ENCODE measurements at places on chromosomes 16 and 17. TPM values are rescaled to one million over a fixed set of nuclear protein-coding genes. Genes with fewer than 3 reads are reported as not detected.

Gene BRICD5
- total RNA-seq: 2.6 TPM

Gene CARD14
- total RNA-seq: not detected

Gene RSPRY1
- 19.1 TPM for total RNA-seq

Gene FBRS
- total RNA-seq: 217 TPM

Gene ZSCAN32
- 6.3 TPM for total RNA-seq

Gene TLK2
- 49.4 TPM for total RNA-seq

Gene LDHD
- total RNA-seq: not detected

Gene IL17C
- total RNA-seq: 0.65 TPM

Gene EEF2K
- 14.4 TPM for total RNA-seq

- peaks cover 21% of the 10 kb centered on the region for H3K4me1 ChIP-seq
- H3K27me3 ChIP-seq: no peaks in the 10 kb centered on the region
- no peak for DNase-seq
- no peak overlapping the region for H3K4me3 ChIP-seq
Measured at GRCh38 chr17:55294042-55294751, 29.4 kb downstream of the HLF start.

- DNase-seq: no peak
- H3K27ac ChIP-seq: peak overlapping the region; percentile 21
- H3K36me3 ChIP-seq: no peaks in the 10 kb centered on the region
- no peaks in the 10 kb centered on the region for H3K27me3 ChIP-seq
- peaks cover 36% of the 10 kb centered on the region for H3K4me1 ChIP-seq
- H3K4me3 ChIP-seq: no peak overlapping the region
Measured at GRCh38 chr16:12084436-12084835, 107.9 kb downstream of the SNX29 start.

- H3K36me3 ChIP-seq: no peaks in the 10 kb centered on the region
- no peak overlapping the region for H3K4me3 ChIP-seq
- no peak overlapping the region for H3K27ac ChIP-seq
- no peaks in the 10 kb centered on the region for H3K4me1 ChIP-seq
Measured at GRCh38 chr17:71870546-71870862, 250.3 kb upstream of the SOX9 start.

DNA sequence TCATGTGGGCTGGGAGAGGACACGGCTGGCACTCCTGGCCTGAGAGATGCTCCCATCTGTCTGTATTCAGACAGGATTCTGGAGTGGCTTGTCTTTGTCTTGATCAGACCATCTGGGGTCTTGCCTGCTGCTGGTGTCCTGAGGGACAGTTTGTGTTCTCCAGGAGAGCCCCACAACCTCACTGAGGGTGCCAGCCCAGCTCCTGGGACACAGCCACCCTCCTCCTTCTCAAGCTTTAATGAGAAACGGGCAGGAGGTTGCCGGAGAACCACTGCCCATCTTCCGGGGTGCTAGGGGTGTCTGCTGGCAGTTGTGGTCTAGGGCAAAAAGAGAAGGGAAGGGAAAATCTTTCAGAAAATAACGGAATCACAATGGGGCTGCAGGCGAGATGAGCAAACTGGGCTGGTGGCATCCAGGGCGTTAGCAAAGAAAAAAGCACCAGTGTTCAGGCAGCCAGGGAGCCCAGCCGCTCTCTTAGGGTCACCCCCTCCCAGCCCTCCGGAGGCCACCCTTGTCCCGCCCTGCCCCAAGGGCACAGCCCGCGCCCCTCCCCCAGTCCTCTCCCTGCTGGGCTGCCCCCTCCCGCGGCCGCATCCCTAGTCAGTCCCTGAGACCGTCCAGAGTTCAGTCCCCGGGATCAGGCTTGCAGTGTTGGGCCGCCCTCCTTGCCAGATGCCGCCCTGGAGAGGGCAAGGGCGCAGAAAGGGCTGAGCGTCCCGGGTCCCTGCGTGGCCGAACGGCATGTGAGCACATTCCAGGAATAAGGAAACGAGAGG is 824.7 kb downstream of the KCNJ18 start:
- H3K4me1 ChIP-seq: no peaks in the 10 kb centered on the region
- H3K27me3 ChIP-seq: no peaks in the 10 kb centered on the region
- H3K4me3 ChIP-seq: no peak overlapping the region
- H3K36me3 ChIP-seq: no peaks in the 10 kb centered on the region
- no peak overlapping the region for H3K27ac ChIP-seq

GRCh38 chr17:80783486-80783885 is 208.2 kb upstream of the CHMP6 start:
- H3K36me3 ChIP-seq: peaks cover 2% of the 10 kb centered on the region
- peaks cover 38% of the 10 kb centered on the region for H3K4me1 ChIP-seq
- no peak for DNase-seq
- H3K27me3 ChIP-seq: no peaks in the 10 kb centered on the region
- peak overlapping the region; percentile 94 for H3K27ac ChIP-seq

DNA sequence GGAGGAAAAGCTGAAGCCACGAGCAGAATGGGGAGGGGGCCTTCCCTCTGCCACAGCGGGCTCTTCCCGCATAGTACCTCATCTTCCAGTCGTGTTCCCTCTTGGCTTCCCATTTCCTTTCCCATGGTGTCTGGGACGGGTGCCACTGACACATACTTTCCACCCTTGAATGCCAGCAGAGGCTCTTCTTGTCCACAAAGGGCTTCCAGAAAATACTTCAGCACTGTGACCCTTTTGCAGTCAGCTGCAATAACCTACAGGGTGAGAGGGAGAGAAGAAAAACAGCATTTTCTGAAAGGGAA is 30.7 kb downstream of the HIC1 start:
- H3K36me3 ChIP-seq: peaks cover 16% of the 10 kb centered on the region
- no peak for DNase-seq
- no peak overlapping the region for H3K27ac ChIP-seq
- peaks cover 49% of the 10 kb centered on the region for H3K4me1 ChIP-seq
- no peaks in the 10 kb centered on the region for H3K27me3 ChIP-seq

DNA sequence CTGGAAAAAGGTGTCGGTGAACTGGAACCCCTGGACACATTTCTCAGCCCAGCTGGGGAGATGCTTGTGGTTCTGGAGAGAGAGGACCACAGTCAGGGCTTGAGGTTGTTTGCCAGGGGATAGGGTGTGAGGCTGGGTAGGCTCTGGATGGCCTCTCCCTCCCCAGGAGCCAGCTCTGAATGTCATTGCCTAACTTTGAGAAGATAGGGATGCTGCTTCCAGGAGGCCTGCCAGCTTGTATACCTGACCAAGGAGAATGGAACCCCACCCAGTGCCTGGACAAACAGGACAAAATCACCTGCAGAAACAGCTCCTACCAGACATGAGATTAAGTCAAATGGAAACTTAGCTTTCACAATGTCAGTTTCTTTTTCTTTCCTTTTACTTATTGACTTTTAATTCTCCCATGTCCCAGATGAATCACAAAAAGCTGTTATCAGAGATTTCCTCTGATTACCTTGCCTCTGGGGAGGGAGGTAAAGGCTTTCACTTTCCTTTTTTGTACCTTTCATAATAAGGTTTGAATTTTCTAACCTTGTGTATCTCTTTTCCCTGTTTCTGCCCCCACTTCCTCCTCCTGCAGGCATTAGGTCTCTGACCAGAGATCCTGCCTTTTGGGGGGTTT is 29.8 kb upstream of the PLLP start:
- DNase-seq: no peak
- H3K4me1 ChIP-seq: peaks cover 25% of the 10 kb centered on the region
- peaks cover 4% of the 10 kb centered on the region for H3K27me3 ChIP-seq
- H3K36me3 ChIP-seq: no peaks in the 10 kb centered on the region
- H3K4me3 ChIP-seq: peak overlapping the region; percentile 25

DNA sequence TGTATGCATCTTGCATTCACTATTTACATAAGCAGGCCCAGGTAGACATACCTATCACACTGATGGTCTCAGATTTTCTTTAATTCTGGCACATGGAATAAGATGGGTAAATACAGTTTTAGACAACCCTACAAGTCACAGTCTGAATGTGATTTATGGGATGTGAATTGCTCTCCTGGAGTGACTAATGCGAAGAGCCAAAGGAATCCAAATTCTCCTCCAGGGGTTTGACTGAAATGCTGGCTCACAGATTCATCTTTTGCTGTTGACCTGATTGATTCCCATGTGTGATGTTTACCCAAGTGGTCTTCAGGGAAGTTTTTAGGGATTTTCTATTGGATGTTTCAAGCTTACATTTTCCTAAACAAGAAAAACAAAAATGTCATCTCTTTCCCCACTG is 277.9 kb upstream of the MON1B start:
- H3K36me3 ChIP-seq: no peaks in the 10 kb centered on the region
- H3K4me3 ChIP-seq: no peak overlapping the region
- DNase-seq: no peak
- no peaks in the 10 kb centered on the region for H3K27me3 ChIP-seq
- no peaks in the 10 kb centered on the region for H3K4me1 ChIP-seq
- H3K27ac ChIP-seq: no peak overlapping the region

- H3K27me3 ChIP-seq: no peaks in the 10 kb centered on the region
- no peak overlapping the region for H3K27ac ChIP-seq
- no peak overlapping the region for H3K4me3 ChIP-seq
- H3K36me3 ChIP-seq: no peaks in the 10 kb centered on the region
- DNase-seq: no peak
Measured at GRCh38 chr17:78082988-78083387, 45.6 kb downstream of the TMC6 start.

DNA sequence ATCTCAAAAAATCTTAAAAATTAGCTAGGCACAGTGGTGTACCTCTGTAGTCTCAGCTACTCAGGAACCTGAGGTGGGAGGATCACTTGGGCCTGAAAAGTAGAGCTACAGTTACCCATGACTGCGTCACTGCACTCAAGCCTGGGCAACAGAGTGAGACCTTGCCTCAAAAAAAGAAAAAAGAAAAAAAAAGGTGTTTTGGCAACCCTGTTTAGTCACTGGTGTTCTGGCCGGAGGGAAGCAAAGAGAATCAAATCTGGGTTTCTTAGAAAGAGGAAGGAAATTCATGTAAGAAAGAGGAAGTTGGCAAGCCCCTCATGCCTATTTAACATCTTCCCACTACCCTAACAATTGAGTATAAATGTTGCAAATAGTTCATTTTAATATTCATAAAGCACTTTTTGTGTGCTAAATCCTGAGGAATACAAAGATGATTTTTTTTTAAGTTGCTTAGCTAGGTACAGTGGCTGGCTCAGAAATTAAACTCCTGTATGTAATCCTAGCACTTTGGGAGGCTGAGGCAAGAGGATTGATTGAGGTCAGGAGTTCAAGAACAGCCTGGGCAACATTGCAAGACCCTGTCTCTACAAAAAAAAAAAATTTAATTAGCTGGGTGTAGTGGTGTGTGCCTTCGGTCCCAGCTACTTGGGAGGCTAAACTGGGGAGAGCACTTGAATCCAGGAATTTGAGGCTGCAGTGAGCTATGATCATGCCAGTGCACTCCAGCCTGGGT is 6.5 kb upstream of the USP32 start:
- H3K27me3 ChIP-seq: no peaks in the 10 kb centered on the region
- H3K27ac ChIP-seq: peak overlapping the region; percentile 45
- peak overlapping the region; percentile 15 for H3K4me3 ChIP-seq

GRCh38 chr17:31593806-31594205 is 202.3 kb downstream of the RAB11FIP4 start:
- no peaks in the 10 kb centered on the region for H3K27me3 ChIP-seq
- H3K4me3 ChIP-seq: no peak overlapping the region
- no peaks in the 10 kb centered on the region for H3K36me3 ChIP-seq
- peaks cover 5% of the 10 kb centered on the region for H3K4me1 ChIP-seq

GRCh38 chr17:49388290-49388640 is 26.2 kb upstream of the ZNF652 start:
- peak overlapping the region; percentile 91 for H3K27ac ChIP-seq
- H3K27me3 ChIP-seq: no peaks in the 10 kb centered on the region
- peaks cover 47% of the 10 kb centered on the region for H3K4me1 ChIP-seq
- H3K36me3 ChIP-seq: no peaks in the 10 kb centered on the region
- peak overlapping the region; percentile 82 for H3K4me3 ChIP-seq

DNA sequence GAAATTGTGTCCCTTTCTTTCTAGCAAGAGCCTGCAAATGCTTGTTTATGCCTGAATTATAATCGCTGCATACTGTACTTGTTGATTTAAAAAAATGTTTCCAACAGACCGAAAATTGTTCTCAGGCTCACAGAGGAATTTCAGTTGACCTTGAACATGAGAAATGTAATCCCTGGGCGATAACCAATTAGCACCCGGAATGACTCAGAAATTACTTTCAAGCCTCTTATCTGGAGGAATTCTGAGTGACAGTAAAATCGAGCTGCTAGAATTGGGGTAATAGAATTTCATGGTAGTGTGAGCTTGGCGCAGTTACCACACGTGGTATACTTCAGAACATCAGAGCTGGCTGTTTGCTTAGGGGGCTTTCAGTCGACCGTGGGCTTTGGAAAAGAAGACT is 139.1 kb upstream of the CACNG3 start:
- H3K4me3 ChIP-seq: no peak overlapping the region
- peaks cover 16% of the 10 kb centered on the region for H3K4me1 ChIP-seq
- no peak overlapping the region for H3K27ac ChIP-seq
- DNase-seq: no peak
- peaks cover 17% of the 10 kb centered on the region for H3K36me3 ChIP-seq

- H3K27ac ChIP-seq: no peak overlapping the region
- H3K36me3 ChIP-seq: peaks cover 7% of the 10 kb centered on the region
- no peaks in the 10 kb centered on the region for H3K27me3 ChIP-seq
Measured at GRCh38 chr16:71746442-71747046, 22.0 kb upstream of the PHLPP2 start.

DNA sequence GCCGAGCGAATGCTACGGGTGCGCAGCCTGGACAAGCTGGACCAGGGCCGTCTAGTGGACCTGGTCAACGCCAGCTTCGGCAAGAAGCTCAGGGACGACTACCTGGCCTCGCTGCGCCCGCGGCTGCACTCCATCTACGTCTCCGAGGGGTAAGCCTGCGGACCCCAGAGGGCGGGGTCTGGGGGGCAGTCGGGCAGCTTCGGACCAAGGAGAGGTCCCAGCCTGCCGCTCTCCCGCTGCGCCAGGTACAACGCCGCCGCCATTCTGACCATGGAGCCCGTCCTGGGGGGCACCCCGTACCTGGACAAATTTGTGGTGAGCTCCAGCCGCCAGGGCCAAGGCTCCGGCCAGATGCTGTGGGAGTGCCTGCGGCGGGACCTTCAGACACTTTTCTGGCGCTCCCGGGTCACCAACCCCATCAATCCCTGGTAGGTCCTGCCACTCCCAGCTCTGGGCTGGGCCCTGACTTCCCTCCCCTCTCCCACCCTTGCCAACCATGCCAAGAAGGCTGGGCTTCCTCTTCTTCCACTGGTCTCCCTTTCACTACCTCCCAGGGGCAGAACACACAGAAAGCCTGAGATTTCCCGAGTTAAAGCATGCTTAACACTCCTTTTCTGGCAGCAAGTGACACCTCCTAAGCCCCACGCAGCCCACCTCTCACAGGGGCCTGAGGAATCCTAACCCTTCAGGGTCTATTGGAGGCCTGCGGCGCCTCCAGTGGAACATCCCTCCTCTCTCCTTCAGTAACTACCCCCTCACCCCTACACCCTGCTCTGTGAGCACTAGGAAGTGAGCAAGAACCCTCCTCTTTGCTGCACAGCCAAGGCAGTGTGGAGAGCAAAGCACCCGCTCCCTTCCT is 3.2 kb downstream of the NAGS start:
- no peaks in the 10 kb centered on the region for H3K27me3 ChIP-seq
- H3K36me3 ChIP-seq: peaks cover 5% of the 10 kb centered on the region
- H3K27ac ChIP-seq: peak overlapping the region; percentile 92
- peaks cover 24% of the 10 kb centered on the region for H3K4me1 ChIP-seq
- no peak for DNase-seq

Data from T-helper 17 cell (primary cell).